ENCODE measurements at places on chromosomes 6 and 20.

GRCh38 chr6:100099189-100100074 lies 105.4 kb upstream of the MCHR2 start:
- H3K27ac ChIP-seq = no peak overlapping the region
- no peaks in the 10 kb centered on the region for H3K36me3 ChIP-seq
- H3K4me1 ChIP-seq = no peaks in the 10 kb centered on the region
- no peak for DNase-seq
- no peak overlapping the region for H3K4me3 ChIP-seq

- H3K4me1 ChIP-seq = peaks cover 28% of the 10 kb centered on the region
- H3K4me3 ChIP-seq = no peak overlapping the region
- no peak overlapping the region for H3K27ac ChIP-seq
- no peak for DNase-seq
- H3K27me3 ChIP-seq = peaks cover 56% of the 10 kb centered on the region
Measured at GRCh38 chr20:63850689-63851547, 10.4 kb upstream of the ABHD16B start.

DNA sequence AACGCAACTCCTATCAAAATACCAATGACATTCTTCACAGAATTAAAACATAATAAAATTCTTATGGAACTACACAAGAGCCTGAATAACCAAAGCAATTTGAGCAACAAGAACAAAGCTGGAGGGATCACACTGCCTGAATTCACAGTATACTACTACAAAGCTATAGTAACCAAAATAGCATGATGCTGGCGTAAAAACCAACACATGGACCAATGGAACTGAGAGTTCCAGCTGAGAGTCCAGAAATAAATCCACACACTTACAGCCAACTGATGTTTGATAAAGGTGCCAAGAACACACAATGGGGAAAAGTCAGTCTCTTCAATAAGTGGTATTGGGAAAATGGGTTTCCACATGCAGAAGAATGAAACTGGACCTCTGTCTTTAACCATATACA lies 6.9 kb downstream of the MLIP start:
- no peaks in the 10 kb centered on the region for H3K36me3 ChIP-seq
- no peaks in the 10 kb centered on the region for H3K27me3 ChIP-seq
- no peaks in the 10 kb centered on the region for H3K4me1 ChIP-seq
- no peak for DNase-seq

- H3K27me3 ChIP-seq = no peaks in the 10 kb centered on the region
- DNase-seq = no peak
- no peaks in the 10 kb centered on the region for H3K4me1 ChIP-seq
- H3K36me3 ChIP-seq = no peaks in the 10 kb centered on the region
Measured at GRCh38 chr20:11808841-11809240, 108.9 kb upstream of the BTBD3 start.

- no peak overlapping the region for H3K27ac ChIP-seq
- H3K4me1 ChIP-seq = no peaks in the 10 kb centered on the region
- no peak for DNase-seq
Measured at GRCh38 chr6:165664559-165665383, 1.7 kb upstream of the PDE10A start.

- H3K27ac ChIP-seq = no peak overlapping the region
- H3K4me1 ChIP-seq = no peaks in the 10 kb centered on the region
- no peak for DNase-seq
- no peaks in the 10 kb centered on the region for H3K36me3 ChIP-seq
- no peak overlapping the region for H3K4me3 ChIP-seq
- no peaks in the 10 kb centered on the region for H3K27me3 ChIP-seq
Measured at GRCh38 chr20:7497985-7498384, 442.3 kb downstream of the HAO1 start.

DNA sequence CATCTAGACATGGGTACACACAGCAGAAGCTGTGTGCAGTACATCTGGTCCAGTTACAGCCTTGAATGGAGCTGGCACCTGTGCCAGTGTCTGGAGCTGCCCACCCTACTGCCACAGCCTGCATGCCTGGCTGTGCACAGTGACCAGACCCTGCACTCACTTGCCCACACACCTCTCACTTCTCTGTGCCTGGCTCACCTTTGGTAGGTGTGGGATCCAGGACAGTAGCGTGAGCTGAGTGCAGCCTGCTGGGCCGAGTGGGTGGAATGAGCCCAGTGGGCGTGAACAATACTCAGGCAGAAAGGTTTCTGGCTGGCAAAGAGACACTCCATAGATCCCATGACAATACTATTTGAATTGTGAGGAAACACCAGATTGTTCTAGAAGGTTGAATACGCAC lies 839.5 kb upstream of the FLRT3 start:
- DNase-seq = no peak
- no peaks in the 10 kb centered on the region for H3K4me1 ChIP-seq
- H3K4me3 ChIP-seq = no peak overlapping the region
- H3K36me3 ChIP-seq = no peaks in the 10 kb centered on the region
- H3K27me3 ChIP-seq = no peaks in the 10 kb centered on the region

GRCh38 chr6:2305951-2306350 lies 60.5 kb upstream of the GMDS start:
- no peaks in the 10 kb centered on the region for H3K27me3 ChIP-seq
- no peak overlapping the region for H3K4me3 ChIP-seq
- no peaks in the 10 kb centered on the region for H3K36me3 ChIP-seq
- no peak for DNase-seq

DNA sequence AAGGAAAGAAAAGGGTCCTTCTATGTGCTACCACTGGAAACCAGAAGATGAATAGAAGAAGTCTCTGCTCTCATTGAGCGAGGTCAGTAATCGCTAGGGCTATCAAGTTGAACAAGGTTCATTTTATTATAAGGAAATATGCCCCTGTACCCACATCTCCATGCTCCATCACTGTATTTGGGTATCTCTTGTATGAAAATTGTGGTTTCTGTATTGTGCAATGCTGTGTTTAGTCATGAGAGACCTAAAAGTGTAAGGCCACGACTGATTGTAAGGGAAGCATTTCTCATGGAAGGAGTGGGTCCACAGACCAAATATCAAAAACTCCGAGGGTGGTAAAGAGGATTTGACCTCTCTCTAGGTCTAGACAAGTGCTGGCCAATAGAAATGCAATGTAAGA lies 3.6 kb upstream of the HS3ST5 start:
- no peaks in the 10 kb centered on the region for H3K36me3 ChIP-seq
- no peak for DNase-seq
- no peak overlapping the region for H3K27ac ChIP-seq
- H3K4me3 ChIP-seq = no peak overlapping the region
- peaks cover 8% of the 10 kb centered on the region for H3K4me1 ChIP-seq

Measured in large intestine (tissue), 12 donors.